ELF-1 (cell line): ENCODE measurements at places on chromosomes 12 and 14.

DNA sequence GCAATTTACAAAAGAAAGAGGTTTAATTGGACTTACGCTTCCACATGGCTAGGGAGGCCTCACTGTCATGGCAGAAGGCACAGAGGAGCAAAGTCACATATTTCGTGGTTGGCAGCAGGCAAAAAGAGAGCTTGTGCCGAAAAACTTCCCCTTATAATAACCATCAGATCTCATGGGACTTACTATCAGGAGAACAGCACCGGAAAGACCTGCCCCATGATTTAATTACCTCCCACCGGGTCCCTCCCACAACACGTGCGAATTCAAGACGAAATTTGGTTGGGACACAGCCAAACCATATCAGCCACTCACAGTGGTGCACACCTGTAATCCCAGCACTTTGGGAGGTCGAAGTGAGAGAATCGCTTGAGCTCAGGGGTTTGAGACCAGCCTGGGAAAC, 68.5 kb downstream of the FBXL14 start:
- no peak for DNase-seq

DNA sequence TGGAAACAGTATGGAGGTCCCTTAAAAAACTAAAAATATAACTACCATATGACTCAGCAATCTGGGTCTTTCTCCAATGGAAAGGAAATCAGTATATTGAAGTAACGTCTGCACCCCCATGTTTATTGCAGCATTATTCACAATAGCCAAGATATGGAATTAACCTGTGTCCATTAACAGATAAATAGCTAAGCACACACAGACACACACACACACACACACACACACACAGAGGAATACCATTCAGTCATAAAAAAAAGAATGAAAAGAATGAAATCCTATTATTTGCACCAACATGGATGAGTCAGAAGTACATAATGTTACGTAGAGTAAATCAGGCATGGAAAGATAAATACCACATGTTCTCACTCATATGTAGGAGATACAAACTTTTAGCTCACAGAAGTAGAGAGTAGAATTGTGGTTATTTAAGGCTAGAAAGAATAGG, 4.7 kb downstream of the KLRK1 start:
- no peak for DNase-seq

GRCh38 chr12:38713294-38713693, 192.1 kb downstream of the CPNE8 start:
- DNase-seq: no peak

DNA sequence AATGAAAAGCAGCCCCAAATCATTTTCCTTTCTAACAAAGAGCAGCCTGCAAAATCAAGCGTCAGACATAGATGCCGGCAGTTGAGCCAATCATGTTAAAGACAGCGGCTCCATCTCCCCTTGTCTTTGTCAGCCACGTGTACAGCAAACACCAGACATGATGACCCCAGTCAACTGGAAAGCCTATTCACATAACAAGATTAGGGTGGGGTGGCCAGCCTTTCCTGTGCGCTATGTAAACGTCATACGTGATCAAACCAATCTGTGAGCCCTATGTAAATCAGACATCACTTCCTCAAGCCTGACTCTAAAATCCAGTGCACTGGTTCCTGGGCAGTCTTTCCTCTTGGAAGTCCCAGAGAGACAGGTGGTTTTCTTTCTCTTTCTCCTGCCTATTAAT, 9.9 kb upstream of the FICD start:
- no peak for DNase-seq

DNA sequence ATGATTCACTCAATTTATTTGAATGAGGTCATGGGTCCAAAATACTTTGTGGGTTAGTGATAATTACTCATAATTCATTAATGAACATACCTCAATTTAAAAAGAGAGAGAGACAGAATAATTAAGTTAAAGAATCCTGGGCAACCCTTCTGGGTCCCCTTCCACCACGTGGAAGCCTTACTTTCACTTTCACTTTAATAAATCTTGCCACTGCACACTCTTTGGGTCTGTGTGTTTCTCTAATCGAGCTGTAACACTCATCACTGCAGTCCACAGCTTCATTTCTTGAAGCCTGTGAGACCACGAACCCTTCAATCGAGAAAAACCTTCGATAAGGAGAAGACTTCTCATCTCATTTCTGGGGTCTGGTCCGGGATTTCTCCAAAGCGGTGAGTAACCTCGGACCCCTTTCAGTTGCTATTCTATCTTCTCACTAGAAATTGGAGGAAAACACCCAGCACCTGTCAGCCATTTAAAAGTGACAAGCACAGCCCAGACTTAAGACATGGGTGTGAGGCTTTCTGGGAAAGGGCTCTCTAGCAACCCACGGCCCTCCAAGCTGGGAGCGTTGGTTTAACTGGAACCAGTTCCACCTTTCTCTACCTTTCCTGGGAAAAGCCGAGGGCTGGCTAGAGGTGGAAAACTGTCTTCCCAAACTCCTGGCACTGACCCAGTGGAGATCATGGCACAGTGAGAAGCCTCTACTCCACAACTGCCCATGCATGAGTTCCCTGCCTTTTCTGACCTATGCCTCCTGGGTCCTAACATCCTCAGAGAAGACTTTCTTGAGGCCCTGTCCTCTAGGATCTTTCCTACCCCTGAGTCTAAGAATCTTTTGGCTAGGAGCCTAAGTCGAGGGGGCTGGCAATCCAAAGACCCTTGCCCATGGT, 148.8 kb upstream of the ATF7IP start:
- DNase-seq: no peak

- DNase-seq: peak; percentile 91
These were observed 773.2 kb upstream of the ALG10B start for GRCh38 chr12:37543131-37543965.

GRCh38 chr14:100488057-100488456, 99.2 kb downstream of the BEGAIN start:
- no peak for DNase-seq

- DNase-seq: no peak
These were observed 29.5 kb downstream of the TSPAN8 start for GRCh38 chr12:71128191-71128788.

DNA sequence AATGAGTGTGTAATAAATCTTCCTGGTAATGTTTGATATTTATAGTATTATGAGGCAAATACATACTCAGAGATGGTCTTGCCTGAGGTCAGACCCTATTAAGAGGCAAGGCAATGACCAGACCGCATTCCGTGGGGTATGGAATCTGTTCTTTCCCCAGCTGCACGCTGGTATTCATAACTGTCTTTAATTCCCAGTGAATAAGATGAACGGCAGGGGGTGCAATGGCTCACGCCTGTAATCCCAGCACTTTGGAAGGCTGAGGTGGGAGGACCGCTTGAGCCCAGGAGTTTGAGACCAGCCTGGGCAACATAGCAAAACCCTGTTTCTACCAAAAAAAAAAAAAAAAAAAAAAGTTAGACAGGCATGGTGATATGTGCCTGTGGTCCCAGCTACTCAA, 44.6 kb downstream of the ERO1A start:
- DNase-seq: no peak

GRCh38 chr14:24243336-24243836, 963 bp upstream of the TINF2 start:
- no peak for DNase-seq

GRCh38 chr12:131085816-131086591, 132.3 kb downstream of the ADGRD1 start:
- DNase-seq: no peak

DNA sequence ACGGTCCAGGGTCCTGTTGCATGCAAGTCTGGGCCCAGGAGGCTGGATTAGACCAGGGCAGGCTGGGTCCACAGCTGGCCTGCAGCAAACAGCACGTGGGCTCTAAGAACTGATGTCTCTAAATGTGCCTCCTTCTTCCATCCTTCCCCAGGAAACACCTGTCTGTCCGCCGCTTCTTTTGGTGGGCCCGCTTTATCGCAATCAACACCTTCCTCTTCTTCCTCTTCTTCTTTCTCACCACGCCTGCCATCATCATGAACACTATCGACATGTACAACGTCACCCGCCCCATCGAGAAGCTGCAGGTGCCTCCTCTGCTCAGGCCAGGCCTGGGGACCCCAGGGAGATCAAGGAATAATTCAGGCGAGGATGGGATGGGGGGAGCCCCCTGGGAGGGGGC, 28.3 kb downstream of the NGB start:
- DNase-seq: no peak

DNA sequence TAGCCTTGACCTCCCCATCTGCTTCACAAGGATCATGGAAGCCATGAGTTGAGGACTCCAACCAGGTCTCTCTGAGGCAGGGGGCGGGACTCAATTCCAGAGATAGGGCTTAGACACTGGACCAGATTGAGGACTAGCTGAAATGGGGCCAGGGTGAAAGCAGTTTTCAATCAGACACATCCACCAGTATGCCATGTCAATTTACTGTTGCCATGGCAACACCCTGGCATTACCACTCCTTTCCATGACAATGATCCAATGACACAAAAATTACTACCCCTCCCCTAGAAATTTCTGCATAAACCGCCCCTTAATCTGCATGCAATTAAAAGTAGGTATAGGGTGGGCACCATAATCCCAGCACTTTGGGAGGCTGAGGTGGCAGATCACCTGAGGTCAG, 18.6 kb upstream of the DCAF5 start:
- no peak for DNase-seq
